ENCODE measurements at places on chromosomes 4 and X.

DNA sequence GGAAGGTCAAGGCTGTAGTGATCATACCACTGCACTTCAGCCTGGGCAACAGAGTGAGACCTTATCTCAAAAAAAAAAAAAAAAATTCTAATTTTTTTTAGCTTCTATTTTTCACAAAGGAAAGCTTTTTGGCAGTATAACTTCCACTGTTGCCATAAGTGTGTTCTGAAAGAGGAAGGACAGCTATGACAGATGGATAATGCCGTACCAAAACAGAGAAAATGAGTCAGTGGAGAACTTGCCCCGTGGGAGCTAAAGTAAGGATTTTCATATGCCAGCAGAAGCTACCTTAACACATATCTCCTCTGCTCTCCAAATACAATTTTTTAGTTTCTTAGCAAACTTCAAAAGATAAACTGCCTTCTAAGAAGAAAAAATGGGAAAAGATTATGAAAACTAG is 43.7 kb downstream of the RPS3A start:
- DNase-seq, result no peak

DNA sequence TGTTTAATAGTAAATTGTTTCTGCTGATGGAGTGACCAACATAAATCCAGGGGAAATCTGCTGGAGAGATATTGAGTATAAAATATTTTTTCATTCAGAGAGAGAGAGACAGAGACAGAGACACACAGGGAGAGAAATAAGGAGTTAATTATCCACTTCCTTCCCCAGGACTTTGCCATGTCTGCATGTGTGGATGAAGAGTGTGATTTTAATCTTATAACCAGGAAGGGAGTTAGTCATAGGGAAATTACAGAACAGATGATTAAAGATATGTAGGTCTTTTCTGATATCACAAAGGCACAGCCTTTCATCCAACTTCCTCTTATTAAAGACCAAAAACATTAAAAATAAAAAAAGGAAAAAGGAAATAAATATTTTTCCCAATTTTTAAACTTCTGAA is 526.3 kb downstream of the SPRY1 start:
- DNase-seq, result no peak

DNA sequence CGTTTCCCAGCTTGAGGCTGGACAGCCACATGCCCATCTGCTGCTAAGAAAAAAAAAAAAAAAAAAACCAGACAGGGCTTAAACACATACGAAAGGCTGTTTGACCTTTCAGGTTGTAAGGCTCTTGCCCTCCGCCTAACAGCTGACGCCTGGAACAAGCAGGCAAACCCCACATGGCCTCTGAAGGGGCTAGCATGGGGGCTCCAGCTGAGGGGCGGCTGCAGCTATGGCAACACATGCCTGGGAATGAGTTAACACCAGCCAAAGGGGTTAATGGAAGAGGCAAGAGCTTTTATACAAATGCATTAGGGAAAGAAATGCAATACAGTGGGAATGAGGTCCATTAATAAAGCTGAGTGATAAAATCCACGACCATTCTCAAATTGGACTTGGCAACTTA is 183.6 kb downstream of the ENOX2 start:
- DNase-seq, result no peak

GRCh38 chr4:55609393-55609866 is 17.4 kb upstream of the PDCL2 start:
- DNase-seq, result no peak

GRCh38 chr4:137238456-137239162 is 293.7 kb downstream of the PCDH18 start:
- no peak for DNase-seq

GRCh38 chr4:7015383-7016035 is 27.7 kb upstream of the TADA2B start:
- no peak for DNase-seq

DNA sequence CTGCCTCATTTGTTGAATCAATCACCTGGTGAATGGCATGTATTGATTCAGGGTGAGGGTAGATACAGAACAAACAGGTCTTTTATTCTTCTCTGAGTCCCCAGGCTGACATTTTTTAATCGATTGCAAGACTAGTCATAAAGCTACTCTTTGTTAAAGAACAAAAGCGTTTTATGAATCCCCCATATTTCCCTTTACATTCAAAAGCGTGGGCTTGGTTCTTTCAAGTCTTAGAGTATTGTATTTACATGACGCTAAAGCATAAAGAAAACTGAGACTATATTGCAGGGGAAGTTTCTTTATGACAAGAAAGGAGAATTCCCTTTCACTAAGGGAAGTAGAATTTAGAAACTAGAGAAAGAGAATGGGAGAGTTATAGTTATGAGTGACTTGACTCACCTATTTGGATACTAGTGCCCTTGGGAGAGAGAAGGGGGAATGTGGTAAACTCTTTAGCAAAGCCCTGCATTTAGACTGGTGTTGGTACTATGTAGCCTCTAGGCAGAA is 69.3 kb upstream of the PDE5A start:
- no peak for DNase-seq

DNA sequence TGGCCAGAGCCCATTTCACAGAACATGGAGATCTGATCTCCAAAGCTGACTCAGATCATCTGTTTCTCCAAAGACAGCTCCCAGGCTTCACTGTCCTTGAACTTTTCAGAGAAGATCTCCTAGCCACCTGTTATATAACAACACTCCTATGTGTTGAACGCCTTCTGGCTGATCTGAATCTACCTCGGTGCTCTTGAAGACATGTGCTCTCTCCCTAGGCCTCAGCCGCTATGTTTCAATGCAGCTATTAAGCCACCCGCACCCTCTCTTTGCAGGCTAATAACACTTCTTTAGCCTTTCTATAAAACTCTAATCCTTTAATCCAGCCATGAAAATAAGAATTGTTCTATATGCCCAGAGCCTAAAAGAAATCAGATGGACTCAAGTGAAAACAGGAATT is 34.9 kb downstream of the SEL1L3 start:
- no peak for DNase-seq

- no peak for DNase-seq
Measured at GRCh38 chr4:39814403-39815185, 116.7 kb downstream of the UBE2K start.

- no peak for DNase-seq
Measured at GRCh38 chr4:137312257-137312656, 220.0 kb downstream of the PCDH18 start.

DNA sequence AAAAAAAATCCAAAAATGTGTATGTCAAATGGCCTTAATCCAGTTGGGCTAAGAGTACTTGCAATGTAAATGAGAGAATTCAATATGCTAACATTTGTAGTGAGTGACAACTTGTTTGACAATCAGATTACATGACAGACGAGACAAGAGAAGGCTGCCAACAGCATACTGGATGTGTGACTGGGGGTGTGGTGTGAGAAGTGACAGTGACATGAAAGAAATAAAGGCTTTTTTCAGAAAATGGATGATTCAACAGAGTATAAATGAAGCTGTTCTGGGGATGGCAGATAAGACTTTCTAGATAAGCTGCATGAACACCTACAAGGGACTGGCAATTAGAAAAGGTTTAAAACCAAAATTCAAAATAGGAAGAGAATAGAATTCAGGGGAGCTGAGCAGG is 143.4 kb downstream of the CENPC start:
- DNase-seq, result no peak

- no peak for DNase-seq
Measured at GRCh38 chrX:134484039-134484438, 24.1 kb downstream of the HPRT1 start.

DNA sequence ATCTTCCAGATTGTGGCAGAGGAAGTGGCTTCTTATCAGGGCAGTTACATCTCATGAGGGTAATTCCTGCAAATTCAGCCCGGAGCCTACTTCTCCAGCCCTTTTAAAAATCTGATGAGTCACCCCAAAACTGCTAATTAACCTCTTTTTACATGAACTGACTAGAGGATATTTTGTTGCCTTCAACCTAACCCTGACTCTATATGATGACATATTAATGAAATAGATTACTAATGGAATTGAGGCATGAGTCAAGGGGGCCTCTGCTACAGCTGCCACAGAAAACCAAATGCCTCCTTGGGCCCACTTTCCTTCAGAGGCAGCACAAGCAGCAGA is 72.5 kb downstream of the QRFPR start:
- no peak for DNase-seq

DNA sequence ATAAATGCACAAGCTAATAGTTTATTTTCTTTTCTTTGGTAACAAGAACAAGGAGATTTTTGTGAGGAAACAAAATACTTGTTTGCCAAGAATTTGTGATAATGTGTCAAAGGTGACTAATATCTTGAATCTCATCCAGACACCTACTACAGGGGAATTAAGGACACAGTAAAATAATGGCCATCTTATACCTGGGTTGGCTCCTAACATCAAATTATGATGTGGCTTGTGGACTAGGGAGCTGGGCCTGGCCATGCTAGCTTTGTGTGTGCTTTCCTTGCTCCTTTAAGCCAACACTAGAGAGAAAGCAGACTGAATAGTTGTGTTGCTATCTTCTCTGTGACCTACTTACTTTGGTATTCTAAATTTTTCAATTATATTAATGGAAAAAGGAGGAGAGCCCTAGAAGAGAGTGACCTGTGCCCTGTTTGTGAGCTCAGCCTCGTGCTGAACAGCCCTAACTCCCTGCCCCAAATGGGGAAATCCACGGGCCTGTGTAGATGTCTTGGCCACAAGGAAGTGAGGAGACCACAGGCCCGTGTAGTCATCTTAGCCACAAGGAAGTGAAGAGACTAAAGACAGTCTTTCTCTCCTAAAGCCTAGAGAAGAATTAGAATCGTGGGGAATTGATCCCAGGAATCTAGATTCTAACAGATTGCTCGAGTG is 23.3 kb downstream of the ARHGAP24 start:
- DNase-seq, result no peak

DNA sequence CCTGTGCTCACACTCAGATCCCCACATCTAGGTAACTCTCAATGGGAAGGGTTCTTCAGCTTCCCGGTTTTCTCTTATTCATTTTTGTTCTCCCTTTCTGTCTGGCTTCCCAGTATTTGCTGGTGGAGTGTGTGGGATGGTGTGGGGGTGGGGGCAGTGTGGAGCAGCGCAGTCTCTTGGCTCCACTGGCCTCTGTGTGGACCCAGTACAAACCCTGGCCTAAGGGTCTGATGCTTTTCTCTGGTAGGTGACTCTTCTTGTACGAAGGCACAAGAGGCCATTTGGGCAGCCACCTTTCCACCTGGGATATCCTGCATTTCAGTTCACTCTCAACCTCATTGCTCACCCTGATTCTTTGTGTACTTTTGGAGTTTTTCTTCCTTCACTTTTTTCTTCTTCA is 71.3 kb downstream of the NBDY start:
- DNase-seq, result no peak

DNA sequence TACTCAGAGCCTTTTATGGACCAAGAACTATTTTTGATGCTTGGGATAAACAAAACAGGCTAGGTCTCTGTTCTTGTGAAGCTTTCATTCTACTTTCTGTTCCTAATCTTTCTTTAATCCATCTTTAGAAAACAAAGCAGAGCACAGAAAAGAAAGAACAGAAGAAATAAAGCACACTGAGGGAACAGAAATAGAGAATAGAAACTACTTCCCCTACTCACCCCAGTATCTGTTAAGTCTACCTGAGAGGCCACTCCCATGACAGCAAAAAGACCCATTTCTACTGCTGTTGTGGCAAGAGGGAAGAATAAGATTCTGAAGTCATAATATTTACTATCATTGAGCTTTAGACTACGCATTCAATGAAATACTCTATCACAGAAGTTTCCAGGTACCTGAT is 9.2 kb downstream of the RFC1 start:
- no peak for DNase-seq

DNA sequence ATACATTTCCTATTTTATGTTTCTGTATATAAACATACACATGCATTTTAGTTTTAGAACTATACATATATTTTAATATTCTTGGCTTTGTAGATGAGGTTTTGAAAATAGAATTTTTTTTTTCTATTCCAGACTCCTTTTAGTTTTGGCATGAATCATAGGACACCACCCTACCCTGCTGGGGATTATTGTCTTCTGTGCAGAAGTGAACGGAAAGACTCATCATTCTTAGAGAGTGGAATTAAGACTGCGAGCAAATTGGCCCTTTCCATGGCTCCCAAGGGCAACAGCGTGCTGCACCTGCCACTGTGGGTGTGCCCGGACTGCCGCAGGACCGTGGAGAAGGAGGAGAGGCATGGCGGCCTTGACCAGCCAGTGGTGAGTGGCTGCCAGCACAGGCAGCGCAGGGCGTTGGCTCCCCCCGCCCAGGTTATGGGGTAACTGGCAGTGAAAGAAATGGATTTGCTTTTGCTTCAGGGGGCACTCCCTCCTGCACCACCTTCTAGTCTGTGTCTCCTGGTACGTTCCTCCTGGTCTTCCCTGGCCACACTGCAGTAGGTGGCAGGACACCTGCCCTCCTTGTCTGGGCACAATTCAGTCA is 59.6 kb downstream of the FAM193A start:
- no peak for DNase-seq

GRCh38 chrX:123859846-123860838 is at the start of gene XIAP:
Gene XIAP, plus strand, starts transcription at chrX:123860053. Its CDS starts 25,610 bp downstream, at chrX:123885663.
- DNase-seq, result peak; percentile 61

DNA sequence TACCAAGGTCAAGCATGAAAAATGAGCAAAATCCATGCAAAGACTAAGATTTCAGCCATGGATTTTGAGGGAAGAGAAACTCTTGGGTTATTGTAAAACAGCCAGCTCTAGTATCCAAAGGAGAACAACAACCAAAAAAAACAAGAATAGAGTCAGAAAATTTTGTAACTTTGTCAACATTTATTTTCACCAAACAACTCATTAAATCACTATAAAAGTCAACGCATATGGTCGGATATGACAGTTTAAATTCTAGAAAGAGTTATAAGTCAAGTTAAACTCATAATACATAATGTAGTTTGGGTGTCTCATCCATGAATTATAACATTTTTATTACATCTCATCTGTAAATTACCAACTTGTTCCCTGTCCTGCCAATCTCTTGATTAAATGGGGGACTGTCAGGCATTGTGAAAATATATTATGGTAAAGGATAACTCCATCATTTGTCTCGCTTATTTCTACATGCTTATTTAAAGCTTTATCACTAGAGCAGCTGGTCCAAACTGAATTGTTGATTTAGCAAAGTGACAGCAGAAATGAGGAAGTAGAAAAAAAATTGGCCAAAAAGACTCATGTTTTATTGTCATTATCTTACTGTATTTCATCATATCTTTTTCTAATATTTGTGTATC is 224.8 kb upstream of the NOCT start:
- DNase-seq, result no peak

GRCh38 chr4:165208741-165209388 is 1.5 kb downstream of the KLHL2 start:
- no peak for DNase-seq

- DNase-seq, result no peak
Measured at GRCh38 chr4:78684325-78685079, 91.6 kb upstream of the BMP2K start.

DNA sequence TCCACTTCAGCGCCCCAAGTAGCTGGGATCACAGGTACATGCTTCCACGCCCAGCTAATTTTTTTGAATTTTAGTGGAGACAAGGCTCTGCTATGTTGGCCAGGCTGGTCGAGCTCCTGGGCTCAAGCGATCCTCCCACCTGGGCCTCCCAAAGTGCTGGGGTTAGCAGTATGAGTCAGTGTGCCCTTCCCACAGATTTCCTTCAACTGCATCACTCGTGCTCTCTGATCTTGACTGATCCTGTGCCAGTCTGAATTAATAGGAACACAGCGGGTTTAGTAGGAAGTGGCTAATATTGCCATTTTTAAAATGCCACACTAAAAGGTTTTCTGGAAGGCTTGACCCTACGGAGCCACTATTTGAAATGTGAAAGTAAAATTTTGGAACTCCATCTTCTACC is 4.3 kb upstream of the SHROOM2 start:
- no peak for DNase-seq

Measured in AG04450 (cell line).